Spinal cord (tissue), 10 donors: ENCODE measurements at places on chromosomes 16 and 17. TPM values are rescaled to one million over a fixed set of nuclear protein-coding genes. Genes with fewer than 3 reads are reported as not detected.

DNA sequence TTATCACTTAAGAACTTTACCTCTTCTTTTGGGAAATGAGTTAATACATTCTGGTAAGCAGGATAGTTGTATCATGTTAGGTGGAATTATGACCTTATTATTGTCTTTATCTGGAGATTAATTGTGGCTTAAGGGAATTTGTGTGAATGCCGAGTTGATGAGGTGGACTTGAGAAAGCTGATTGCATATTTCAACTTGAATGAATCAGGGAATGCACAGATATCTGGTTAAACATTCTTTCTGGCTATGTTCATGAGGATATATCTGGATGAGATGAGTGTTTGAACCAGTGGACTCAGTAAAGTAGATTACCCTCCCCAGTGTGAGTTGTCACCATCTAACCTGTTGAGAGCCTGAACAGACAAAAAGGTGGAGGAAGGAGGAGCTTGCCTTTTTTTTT is 326.1 kb upstream of the GOT2 start:
- no peak for DNase-seq
- no peak overlapping the region for H3K27ac ChIP-seq
- no peaks in the 10 kb centered on the region for H3K27me3 ChIP-seq
- H3K4me1 ChIP-seq, result no peaks in the 10 kb centered on the region
- no peak overlapping the region for H3K4me3 ChIP-seq
- H3K36me3 ChIP-seq, result no peaks in the 10 kb centered on the region

GRCh38 chr17:78272181-78272913 is 40.9 kb downstream of the TMEM235 start:
- DNase-seq, result no peak
- no peak overlapping the region for H3K4me3 ChIP-seq
- peaks cover 20% of the 10 kb centered on the region for H3K27me3 ChIP-seq
- no peaks in the 10 kb centered on the region for H3K36me3 ChIP-seq
- H3K27ac ChIP-seq, result no peak overlapping the region

CCDC200 gene
- total RNA-seq, result 0.55 TPM

DHRS7B gene
- 20.3 TPM for total RNA-seq
